ENCODE measurements at places on chromosomes 12 and 14.

DNA sequence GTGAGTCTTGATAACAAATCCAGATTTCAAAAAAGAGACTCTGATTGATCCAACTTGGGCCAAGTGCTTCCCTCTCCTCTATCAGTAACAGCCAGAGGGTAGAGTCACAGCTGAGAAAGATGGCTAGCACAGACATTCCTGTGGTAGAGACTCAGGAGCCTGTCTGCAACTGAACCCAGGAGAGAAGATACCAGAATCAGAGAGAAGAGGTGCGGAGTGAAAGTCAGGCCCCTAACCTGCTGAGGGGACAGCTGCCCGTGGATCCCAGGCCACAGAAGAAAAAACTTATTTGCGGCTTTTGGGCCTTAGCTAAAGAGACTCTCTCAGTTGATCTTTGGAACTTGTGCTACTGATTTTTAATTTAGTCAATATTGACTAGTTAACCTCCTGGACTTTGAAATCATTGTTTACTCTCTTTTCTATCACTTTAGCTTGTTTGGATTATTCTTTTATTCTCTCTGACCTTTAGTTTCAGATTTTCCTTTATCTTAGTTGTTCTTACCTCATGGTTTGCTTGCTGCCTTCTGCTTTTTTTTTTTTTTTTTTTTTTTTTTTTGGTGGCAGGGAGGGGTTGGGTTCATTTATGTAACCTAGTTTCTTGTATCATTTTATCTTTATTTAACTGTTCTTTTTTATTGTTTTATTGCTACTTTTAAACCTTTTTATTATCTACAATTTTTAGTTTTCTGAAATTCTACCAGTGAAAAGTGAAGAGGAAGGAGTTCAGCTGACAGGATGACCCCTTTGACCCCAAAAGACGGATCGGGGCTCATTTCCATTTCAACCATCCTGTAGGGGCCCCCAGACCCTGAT, 154.9 kb upstream of the KRR1 start:
- DNase-seq: no peak

DNA sequence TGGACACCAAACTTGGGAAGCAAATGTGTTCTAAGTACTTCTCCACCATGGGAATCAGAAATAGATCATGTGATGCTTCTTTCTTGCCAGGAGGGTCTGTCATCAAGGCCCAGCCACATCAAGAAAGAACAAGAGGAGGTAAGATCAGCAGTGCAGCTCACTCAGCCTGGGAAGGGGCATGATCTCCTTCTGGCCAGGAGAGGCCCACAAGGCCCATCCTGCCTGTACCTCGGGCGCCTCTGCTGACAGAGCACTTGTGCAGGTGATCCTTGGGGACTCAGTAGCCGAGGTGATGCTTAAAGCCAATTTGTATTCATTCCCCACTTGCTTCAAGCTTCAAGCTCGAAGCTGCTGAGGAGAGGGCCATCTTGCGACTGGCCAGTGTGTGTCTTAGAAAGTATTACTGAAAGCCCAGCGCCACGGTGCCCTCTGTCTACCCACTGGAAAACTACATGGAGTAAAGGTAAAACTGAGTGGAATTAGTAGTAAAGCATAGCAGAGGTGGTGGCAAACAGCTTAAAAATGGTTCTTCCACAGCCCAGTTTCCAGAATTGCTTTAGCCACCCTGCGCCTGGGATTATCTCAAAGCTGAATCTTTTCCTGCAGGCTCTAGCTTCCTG, 26.2 kb downstream of the RTRAF start:
- DNase-seq: no peak

GRCh38 chr12:27332407-27332713, 276 bp upstream of the BMAL2 start:
- DNase-seq: no peak

DNA sequence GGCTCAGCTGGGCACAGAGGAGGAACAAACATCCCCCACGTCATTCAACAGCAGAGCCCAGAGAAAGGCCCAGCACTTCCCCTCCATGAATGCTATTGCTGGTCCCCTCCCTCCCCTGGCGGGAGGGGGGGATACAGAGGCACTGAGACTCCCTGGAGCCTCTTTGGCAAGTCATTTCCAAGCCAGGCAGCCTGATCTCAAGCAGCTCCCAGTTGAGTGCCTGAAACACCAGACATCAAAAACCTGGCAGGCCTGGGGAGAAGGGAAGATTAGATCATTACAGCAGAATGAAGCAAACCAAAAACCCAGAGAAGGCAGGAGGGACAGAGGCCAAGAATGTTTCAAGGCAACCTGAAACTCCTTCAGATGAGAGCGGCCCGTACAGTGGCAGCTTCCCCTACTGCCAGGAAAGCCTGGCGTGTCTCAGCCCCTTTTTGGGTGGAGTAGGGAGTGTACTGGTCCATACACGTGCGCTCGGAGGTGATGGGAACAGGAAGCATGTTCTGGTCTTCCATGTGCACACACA, 92.1 kb downstream of the LRRC74A start:
- no peak for DNase-seq

DNA sequence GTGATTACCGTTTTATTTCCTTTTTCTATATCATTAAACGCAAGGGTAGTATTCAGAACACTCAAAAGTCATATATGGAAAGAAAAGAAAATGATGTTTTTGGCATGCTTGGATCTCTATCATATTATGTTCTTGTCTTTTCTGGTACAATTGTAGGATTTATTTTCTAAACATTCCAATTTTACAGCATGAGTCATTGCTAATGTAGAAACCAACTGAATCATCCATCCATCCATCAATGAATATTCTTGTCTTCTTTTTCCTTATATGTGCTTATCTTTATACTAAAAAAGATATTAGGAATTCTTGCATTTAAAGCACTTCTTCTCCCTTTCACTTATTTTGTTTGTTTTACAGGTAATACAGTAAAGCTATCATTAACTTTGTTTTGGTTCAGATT, 20.4 kb upstream of the AMIGO2 start:
- DNase-seq: no peak

- no peak for DNase-seq
Measured at GRCh38 chr14:81311778-81312177, 88.3 kb downstream of the STON2 start.

DNA sequence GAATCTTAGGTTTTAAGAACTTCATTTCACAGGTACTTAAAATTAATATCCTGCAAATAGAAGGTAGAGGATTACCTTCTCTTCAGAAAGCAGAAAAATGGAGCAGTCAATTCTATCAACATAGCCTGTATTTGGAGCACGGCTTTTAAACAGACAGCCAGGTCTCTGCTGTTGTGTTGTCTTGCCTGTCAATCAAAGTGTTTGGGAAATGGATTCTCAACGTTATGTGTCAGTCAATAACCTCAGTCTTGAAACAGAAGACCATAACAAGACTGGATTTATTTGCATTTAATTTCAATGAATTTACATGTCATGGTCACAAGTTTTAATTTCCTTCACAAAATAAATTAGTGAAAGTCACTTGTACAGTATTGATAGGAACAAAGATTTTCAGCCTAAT, 51.9 kb upstream of the KRR1 start:
- no peak for DNase-seq

DNA sequence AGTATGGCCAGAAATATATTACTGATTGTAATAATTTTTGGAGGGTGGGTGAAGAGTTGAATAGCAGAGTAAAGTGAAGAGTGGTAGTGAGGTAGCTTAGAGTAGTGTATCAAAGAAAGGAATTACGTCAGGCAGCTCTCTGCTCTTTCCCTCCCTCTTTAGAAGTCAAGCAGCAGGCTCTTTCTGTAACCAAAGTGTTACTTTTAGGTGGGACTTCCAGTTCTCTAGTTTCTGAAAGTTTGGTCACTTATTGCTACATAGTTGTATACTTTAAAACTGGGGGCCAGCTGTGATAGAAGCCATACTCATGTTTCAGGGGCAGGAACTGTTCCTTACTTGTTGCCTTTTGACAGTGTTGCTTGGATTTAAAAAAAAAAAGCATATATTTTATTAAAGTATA, 30.6 kb downstream of the ATF7IP start:
- DNase-seq: no peak

- DNase-seq: no peak
Measured at GRCh38 chr14:75662966-75663365, 1.9 kb downstream of the TTLL5 start.

DNA sequence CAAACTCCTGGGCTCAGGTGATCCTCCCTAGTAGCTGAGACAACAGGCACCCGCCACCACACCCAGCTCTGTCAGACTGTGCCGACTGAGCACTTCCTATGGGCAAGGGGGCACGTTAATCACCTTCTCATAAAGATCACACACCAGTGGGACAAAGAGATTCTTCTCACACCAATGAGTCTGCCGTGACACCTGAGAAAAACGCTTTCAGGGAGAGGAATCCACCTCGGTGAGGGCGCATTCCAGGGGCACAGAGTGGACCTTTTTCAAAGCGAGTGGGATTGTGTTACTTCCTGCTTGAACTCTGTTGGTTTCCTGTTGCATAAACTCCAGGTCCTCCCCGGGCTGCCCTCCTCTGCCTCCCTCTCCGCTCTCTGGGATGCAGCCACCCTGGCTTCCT, 17.5 kb upstream of the SCARB1 start:
- DNase-seq: no peak

- DNase-seq: no peak
Measured at GRCh38 chr14:68599896-68600610, 192.8 kb downstream of the ZFP36L1 start.

- no peak for DNase-seq
Measured at GRCh38 chr12:104462931-104463339, 6.2 kb downstream of the CHST11 start.

- DNase-seq: no peak
Measured at GRCh38 chr12:1421091-1421846, 173.1 kb downstream of the FBXL14 start.

GRCh38 chr14:53715193-53715721, 241.4 kb downstream of the BMP4 start:
- DNase-seq: no peak

- DNase-seq: no peak
Measured at GRCh38 chr14:106029959-106030358, 503.6 kb downstream of the TMEM121 start.

- DNase-seq: no peak
Measured at GRCh38 chr14:29061702-29062101, 295.1 kb downstream of the FOXG1 start.

GRCh38 chr14:32679927-32680612, 258.6 kb upstream of the NPAS3 start:
- no peak for DNase-seq

DNA sequence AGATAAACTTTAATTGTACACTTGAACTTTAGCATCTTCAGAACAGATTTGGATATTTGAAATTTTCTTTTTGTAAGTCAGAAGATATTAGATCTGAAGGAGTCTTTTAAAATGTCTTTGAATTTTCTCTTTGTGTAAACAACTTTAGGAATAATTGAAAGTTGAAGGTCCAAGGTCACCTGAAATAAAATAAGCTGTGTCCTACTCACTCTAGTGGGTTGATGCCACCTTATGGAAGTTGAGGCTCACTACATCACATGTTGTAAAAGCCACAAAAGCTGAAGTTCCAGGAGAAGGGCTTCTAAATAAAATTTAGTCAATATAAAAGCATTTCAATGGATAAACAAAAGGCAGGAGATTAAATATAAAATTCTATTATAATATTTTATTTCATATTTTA, 122.0 kb upstream of the ATXN7L3B start:
- no peak for DNase-seq
